CD4-positive, alpha-beta T cell (primary cell): ENCODE measurements at places on chromosomes 1 and 21.
A peak's percentile ranks its signal among the peaks of the same experiment; 100 is the strongest.

DNA sequence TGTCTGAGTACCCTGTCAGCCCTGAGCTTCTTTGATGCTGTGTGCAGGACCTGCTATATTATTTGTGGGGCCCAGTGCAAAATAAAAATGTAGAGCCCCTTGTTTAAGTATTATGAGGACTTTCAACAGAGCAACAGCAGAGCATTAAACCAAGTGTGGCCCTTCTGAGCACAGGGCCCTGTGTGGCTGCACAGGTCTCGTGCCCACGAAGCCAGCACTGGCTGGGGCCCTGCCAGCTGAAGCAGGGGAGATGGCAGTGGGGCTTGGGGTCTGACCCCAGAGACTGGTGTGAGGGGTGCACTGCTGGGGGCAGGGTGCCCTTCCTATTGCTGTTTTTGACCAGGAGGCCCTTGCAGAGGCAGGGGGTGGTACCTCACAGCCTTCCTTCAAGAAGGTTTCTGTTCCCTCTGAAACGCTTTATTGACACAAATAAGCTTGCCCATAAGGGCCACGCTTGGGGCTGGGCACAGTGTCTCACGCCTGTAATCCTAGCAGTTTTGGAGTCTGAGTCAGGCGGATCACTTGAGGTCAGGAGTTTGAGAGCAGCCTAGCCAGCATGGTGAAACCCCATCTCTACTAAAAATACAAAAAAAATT, 2.2 kb upstream of the SEMA4A start:
- no peak for DNase-seq

DNA sequence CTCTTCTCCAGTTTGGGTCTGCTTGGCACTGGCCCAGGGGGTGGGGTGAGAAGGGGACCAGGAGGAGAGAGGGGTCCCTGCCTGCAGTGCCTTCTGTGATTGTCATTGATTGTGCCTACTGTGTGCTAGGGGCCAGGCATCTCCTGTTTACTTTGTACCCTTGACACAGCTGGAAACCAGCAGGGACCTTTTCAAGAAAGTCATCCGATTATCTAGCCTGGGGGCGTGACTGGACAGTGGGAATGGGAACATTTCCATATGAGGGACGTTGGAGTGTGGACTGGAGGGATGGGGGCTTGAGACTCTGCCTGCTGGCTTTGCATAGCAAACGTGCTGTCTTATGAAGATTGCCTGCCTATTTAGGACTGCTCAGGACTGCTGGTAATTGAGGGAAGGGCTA, 19.8 kb upstream of the DMBX1 start:
- no peak for DNase-seq

GRCh38 chr1:205396967-205397616, 24.8 kb downstream of the LEMD1 start:
- DNase-seq = no peak

DNA sequence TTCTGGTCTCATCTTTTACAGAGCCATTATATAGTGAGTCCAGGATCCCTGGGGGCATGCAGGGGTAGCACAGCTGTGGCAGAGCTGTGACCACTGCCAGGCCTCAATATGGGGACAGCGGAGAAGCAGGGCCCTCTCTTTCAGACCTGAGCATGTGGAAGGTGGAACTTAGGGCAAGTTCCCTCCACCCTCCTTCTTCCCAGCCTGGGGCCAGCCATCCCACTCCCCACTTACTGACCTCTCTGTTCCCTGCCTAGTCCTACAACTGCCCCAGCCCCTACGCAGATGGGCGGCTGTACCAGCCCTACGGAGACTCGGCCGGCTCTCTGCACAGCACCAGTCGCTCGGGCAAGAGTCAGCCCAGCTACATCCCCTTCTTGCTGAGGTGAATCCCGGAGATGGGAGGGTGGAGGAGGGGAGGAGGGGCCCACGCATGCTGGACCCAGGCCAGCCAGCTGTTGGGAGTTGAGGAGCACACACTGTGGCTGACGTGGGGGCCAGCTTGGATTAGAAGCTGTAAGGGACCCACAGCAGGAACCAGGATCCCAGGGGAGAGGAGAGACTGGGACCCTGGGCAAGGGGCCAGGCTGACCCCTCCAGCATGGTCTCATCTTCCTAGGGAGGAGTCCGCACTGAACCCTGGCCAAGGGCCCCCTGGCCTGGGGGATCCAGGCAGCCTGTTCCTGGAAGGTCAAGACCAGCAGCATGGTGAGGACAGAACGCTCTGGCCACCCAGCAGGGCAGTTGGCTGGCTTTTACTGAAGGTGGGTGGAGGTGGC, 10.7 kb downstream of the PSRC1 start:
- no peak for DNase-seq

DNA sequence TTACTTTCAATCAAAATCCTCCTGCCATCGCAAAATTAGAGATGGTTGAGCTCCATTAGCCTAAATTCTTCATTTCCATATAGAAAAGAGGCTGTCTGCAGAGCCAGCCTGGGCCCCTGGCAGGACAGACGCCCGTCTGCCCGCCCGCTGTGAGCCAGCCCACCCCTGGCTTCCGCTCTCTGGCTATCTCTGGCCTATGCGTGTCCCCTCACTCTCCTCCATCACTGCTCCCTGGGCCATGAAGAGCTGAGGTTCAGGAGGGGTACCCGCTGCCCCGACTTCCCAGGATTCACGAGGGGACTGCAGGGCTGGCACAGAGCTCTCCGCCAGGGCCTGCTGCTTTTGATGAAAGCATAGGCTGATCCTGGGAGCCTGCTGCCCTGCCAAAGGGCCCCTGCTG, 117.6 kb downstream of the CASZ1 start:
- DNase-seq = no peak

GRCh38 chr1:30782361-30783255, 25.0 kb upstream of the LAPTM5 start:
- DNase-seq = peak; percentile 69

- DNase-seq = no peak
Measured at GRCh38 chr21:38784458-38785266, 21.1 kb upstream of the ETS2 start.

DNA sequence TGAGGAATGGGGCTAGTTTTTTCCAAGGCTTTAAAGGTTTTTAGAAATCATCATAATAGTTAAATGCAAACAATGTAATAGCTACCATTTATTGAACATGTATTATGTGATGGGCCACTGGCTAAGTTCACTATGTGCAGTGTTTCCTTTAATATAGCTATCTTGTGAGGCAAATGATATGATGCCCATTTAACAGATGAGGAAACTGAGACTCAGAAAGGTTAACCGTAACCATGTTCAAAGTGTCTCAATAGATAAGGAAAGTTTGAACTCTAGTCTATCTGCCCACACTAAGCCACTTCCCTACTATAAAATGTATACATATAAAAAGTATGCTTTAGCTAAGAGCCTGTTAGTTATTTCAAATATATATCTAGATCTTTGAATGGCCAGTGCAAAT, 64.8 kb downstream of the GNG12 start:
- DNase-seq = no peak

- DNase-seq = no peak
Measured at GRCh38 chr1:101460739-101461138, 223.9 kb downstream of the S1PR1 start.

- no peak for DNase-seq
Measured at GRCh38 chr1:207878939-207879338, 32.0 kb downstream of the CD34 start.

DNA sequence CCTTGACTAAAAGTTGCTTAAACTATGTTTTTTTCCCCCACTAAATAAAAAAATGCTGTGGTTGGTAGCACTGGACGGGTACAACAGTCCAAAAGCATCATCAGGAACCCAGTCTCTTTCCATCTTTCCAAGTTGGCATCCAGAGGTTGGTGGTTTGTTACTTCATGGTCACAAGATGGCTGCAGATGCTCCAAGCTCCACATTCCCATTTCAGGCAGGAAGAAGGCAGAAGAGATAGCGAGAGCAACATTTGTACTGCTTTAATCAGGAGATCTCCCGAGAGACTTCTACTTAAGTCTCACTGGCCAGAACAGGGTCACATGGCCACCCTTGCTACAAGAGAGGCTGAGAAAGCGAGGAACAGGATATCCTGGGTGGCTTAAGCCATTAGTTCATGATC, 230.2 kb downstream of the KAZN start:
- no peak for DNase-seq

GRCh38 chr21:44797775-44798174, 3.8 kb downstream of the UBE2G2 start:
- DNase-seq = no peak

GRCh38 chr1:204623365-204623893, 62.1 kb downstream of the LRRN2 start:
- DNase-seq = no peak

DNA sequence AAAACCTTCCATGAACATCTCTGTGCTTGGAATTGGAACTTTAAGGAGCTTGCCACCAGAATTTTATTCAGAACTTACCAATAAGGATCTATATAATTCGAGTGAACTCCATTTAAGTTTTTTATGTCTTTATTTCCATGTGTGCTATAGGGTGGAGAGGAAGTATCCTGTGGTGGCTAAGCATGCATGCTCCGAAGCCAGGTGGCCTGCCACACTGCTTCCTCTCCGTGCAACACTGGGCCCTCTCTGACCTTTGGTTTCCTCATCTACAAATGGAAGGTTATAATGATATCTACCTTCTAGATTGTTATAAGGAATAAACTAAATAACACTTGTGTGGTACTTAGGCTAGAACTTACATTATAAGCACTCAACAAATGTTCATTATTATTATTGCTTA, 382.1 kb downstream of the PTPRC start:
- DNase-seq = no peak

- DNase-seq = no peak
Measured at GRCh38 chr1:221897321-221897721, 155.4 kb upstream of the DUSP10 start.

DNA sequence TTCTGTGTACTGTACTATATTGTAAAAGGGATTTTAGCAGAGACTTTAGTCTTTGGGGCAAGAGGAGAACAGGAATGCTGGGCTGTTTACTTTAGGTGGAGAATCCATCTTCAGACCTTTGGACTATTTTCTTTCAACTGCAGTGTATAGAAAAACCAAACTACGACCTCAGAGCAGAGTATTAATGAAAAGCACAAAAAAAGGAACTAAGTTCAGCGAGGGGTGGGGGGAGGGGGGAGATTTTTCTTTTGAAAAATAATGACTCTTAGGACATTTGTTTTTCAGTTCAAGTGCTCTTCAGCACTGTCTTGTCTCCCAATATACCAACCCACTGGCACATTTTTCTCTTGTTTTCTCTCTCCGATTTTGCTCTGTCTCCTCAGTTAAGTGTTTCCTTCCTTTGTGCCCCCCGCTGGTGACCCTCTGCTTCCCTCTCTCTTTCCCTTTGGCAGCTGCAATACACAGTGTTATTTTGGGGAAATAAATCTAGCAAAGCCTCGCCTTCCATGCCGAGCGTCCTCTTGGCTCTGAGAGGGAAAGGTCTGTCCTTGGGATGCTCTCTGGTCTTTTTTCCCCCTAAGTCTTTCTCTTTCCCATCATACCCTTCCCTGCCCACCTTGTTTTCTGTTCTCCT, 44.8 kb downstream of the ACP6 start:
- no peak for DNase-seq
